GM18507 (cell line): ENCODE measurements at places on chromosomes 4 and X.

DNA sequence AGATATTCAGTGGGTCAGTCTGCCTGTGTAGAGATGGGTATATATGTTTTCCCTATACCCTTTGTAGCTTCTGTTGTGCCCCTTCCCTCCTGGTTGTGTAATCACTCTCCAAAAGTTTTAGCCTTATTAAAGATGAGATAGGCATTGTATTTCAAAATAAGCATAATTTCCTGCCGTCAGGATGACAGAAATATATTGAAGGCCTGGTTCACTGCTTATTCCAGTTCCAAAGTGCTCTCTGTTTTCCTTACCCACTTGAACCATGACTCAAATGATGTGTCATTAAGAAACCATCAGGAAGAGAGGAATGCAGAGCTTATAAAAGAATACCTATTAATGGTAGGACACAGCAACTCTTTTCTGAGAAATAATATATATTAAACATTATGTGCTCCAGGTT is 178.5 kb downstream of the GABRB1 start:
- no peak for DNase-seq

GRCh38 chr4:3295837-3296624 is 3.2 kb downstream of the RGS12 start:
- DNase-seq, result no peak

GRCh38 chr4:41471126-41472071 is 66.6 kb upstream of the LIMCH1 start:
- DNase-seq, result no peak

DNA sequence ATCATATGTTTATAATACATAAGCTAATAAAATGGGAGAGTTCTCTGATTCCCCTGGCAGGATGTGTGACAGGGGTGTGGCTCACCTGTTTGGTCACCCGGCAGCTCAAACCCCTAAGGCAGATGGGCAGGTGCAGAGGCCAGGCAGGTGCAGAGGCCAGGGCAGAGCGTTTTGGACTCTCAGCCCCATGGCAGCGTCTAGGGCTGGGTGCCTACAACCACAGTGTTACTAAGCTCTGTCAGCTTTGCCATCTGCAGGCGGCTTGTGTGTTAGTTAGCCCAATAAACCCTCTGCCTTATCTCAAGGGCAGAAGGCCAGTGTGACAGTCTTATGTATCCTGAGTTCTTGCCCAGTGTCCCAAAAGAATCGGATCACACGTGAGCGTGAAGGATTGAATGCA is 54.0 kb upstream of the UGT2B15 start:
- no peak for DNase-seq

GRCh38 chrX:18994713-18995112 is 10.8 kb upstream of the PHKA2 start:
- DNase-seq, result no peak

DNA sequence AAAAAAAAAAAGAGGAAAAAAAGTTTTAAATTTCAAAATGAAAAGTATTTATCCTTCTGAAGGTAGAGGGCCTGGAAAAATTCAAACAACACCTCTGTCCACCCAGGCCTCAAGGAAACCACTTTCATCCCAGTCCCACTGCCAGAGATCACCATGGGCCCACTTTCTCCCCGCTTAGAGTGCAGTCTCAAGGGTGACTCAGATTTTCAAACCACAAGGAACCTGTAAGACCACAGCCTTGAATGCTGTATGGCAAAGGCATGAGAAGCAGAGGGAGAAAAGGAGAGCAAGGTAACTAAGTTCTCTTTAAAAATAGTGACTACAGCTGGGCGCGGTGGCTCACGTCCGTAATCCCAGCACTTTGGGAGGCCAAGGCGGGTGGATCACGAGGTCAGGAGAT is 87.9 kb upstream of the PACRGL start:
- no peak for DNase-seq

GRCh38 chr4:27078934-27079455 is 218.4 kb downstream of the STIM2 start:
- DNase-seq, result no peak

GRCh38 chr4:157447195-157447594 is 226.7 kb downstream of the GRIA2 start:
- DNase-seq, result no peak

DNA sequence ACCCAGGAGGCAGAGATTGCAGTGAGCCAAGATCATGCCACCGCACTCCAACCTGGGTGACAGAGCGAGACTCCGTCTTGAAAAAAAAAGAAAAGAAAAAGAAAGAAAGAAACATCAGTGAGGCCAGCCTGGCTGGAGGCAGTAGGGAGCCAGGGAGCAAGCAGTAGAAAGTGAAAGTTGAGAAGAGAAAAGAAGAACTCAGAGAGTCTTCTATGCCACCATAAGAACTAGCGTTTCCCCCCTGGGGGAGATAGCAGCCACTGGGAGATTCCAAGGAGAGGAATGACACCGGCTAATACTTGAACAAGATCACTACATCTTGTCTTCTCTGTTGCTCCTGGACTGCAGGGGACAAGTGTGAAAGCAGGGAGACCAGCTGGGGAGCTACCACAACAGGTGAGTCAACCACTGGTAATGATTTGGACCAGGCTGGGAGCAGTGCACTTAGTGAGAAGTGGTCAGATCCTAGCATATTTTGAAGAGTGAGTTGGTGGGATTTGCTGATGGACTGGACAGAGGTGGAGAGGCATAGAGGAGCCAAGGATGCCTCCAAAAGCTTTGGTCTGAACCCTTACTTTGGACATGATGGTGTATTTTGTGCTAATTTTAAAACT is 33.4 kb downstream of the SLC2A9 start:
- no peak for DNase-seq

DNA sequence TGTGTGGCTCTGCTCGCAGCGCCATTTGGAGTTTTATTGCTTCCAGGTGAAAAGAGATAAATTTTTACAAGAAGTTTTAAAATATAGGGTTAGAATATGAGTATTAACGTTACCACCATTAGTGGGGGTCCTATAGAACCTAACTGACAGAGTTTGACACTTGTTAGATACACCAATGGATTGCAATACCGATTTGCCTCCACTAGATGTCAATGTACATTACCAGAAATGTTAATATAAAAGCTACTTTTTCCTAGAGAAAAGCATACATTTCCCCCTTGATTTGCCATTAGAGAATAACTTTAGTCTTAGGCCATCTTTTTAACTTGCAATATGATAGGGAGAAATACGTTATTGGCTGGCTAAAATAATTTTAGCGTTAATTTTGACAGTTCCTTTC is 108.4 kb downstream of the LINC00632 start:
- no peak for DNase-seq

DNA sequence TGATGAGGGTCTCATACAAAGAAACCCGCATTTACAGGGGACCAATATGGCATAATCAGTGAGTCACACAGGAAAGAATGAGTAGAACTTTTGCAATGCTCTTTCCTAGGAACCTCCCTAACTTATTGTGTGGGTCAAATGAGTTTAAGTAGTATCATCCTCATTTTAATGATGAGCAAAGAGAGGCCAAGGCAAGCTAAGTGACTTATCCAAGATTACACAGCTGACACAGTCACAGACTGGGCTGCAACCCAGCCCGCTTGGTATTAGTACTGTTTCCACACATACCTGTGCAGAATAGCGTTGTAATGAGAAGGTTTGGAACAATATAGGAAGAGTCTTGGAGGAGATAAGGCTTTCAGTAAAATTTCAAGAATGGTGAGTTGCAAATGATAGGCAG is 91.0 kb upstream of the PPP1R2C start:
- no peak for DNase-seq

GRCh38 chr4:71867598-71867997 is 83.7 kb upstream of the GC start:
- DNase-seq, result no peak

DNA sequence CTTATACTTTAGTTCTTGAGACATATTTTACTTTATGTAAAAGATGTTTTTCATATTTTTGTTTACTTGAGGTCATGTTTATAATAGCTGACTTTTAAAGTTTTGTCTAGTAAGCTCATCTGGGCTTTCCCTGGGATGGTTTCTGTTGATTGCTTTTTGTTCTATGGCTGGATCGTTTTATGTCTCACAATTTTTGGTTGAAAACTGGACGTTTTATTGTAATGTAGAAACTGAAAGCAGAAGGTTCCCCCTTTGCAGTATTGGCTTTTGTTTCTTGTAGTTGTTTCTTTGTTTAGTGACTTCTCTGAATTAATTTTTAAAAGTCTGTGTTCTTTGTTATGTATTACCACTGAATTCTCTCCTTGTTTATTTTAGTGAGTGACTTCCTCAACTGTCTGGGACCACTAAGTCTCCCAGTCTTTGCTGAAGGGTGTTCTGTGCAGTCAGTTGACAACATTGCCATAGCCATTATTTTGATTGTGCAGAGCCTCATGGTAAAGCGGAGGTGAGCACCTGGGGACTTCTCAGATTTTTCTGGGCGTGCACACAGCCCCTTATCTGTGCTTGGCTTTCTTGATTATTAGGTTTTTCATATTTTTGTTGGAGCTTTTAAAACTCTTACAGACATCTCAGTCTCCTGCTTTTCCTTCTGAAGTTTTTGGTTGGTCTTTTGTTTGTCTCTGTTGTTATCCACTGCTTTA is 31.0 kb downstream of the KDM6A start:
- DNase-seq, result no peak

- DNase-seq, result no peak
Measured at GRCh38 chr4:76407440-76408119, 13.4 kb downstream of the CCDC158 start.

- DNase-seq, result no peak
Measured at GRCh38 chr4:182776376-182777105, 140.6 kb downstream of the DCTD start.

DNA sequence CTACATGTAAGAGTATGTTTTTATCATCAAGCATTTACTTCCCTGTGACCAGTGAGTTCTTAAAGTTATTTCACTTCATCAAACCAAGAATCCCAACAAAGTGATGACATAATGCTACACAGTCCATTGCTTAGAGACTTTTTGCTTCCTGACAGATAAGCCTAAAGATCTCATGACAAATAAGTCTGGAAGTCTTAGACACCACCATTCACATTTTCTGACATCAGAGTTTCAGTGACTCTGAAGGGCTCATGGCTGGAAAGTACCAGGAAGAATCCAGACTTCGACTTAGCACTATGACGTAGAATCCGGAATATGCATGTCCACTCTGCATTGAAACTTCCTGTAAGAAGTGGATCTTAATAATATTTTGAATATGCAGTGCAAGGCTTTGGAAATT is 53.7 kb downstream of the CLDN22 start:
- DNase-seq, result no peak

GRCh38 chrX:68498044-68498507 is 775 bp upstream of the YIPF6 start:
- DNase-seq, result no peak

GRCh38 chrX:108875548-108875947 is 139.2 kb upstream of the IRS4 start:
- no peak for DNase-seq

DNA sequence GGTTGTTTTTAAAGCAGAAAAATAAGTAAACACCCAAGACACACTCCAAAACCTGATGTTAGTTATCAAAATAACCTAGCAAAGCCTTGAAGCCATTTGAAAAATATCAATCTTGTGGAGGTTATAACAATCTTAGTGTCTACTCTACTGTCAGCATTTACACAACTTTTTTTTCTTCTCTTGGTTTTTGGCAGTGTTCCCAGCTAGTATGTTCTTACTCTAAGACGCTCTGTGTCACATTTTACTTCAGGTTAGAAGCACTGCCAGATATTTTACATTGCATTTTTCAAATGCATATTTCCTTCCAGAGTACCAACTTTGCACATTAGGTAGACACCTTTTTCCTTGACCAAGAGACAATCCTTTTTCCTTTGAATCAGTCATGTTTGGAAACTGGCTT is 114.0 kb upstream of the INPP4B start:
- no peak for DNase-seq

DNA sequence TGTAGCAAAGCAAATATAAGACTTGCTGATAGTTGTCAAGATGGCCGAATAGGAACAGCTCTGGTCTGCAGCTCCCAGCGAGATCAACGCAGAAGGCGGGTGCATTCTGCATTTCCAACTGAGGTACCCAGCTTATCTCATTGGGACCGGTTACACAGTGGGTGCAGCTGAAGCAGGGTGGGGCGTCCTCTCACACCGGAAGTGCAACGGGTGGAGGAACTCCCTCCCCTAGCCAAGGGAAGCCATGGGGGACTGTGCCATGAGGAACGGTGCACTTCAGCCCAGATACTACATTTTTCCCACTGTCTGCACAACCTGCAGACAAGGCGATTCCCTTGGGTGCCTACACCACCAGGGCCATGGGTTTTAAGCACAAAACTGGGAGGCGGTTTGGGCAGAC is 382.3 kb upstream of the EMCN start:
- DNase-seq, result no peak

DNA sequence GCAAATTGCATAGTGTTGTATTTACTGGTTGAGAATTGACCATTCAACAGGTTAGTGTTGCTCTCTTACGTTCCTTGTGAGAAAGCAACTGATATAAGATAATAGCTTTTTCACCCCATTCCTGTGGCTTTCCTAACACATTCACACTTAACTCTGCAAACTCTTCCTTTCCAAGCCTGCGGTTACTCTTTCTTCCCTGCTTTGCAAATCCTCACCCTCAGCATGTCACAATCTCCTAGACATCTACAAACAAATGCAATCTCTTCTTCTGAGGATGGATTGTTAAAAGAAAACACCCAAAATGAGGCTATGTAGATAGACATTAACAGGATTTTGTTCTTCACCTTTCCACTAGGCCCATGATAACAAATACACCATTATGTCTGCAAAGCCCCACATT is 771.7 kb upstream of the PCDH7 start:
- DNase-seq, result no peak

DNA sequence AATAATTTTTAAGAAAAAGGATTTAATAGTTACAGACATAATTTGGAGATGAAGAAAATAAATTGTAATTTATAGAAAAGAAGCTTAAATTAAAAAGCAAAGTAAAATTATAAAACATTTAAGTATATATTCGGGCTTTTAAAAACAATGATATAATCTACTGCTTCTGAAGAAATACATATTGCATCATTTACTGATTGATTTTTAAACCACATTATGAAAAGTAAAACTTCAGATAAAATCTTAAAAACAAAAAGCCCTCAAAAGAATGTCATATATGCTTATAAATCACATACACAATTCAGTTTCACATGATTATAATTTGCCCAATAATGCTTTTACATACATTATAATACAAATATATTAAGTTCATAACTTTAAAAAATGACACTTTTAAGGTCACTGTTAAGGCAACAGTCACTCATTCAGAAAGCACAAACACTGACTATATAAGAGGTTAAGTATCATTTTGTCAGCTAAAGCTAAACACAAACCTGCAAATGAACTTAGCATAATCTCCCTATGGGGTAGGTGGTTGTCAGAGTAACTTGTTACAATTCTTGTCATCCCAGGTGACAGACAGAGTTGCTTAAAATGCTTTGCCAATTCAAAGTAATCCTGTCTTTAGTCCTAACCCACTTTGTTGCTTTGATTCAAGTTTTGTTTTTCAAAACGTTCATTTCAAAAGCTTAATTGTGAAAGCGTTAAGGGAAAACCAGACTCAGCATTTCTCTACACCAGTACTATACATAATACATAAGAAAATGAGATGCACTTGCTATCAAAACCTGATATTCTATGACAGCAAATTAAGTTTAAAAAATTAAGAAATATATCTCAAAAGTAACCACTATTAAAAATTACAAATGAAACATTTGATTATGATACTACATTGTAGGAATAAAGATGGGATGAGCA is 90.6 kb upstream of the MAB21L2 start:
- DNase-seq, result no peak

- no peak for DNase-seq
Measured at GRCh38 chr4:14958436-14958835, 43.8 kb upstream of the CPEB2 start.
